ENCODE measurements at places on chromosomes 6 and 20.

GRCh38 chr20:57656252-57656820 is 36.1 kb upstream of the ZBP1 start:
- no peak for DNase-seq

DNA sequence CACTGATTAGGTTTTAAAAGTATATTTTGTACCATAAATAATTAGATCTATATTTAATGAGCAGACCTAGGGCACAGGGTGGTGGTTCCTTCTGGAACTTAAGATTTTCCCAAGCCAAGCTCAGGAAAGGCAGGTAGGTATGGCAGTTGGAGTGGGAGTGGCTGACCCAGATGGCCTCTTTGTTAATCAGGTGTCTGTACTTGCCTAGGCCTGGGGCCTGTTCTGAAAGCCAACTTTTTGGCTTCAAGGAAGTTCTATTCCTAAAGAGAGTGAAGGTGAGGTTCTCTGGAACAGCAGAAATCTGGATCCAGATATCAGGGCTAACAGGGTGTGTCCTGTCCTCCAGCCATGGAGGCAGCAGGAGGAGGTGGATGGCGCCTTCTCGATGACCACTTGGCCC is 44.9 kb downstream of the VEGFA start:
- DNase-seq, result no peak

DNA sequence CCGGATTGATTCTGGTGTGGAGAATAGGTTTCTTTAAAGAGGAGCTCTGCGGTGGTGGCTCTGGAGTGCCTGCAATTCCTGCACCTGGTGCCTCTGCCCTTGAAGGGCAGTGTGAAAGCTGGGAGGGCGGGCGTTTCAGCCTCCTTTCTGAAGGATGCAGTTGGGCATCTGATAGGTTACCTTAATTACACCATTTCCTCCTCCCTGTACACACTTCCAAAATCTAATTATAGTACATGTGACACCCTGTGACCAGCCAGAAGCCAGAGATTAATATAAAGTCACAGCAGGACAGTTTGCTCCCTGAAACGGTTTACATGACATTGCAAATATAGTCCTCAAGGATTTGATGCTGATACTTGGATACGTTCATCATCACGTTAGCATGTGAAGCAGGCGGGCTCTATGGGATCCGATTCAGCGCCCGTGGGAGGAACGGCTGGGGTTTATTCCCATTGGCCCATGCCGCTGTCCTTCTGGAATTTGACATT is 548.2 kb downstream of the QKI start:
- DNase-seq, result no peak

GRCh38 chr6:24274441-24275083 is 83.3 kb downstream of the DCDC2 start:
- no peak for DNase-seq

Data from SJSA1 (cell line).